ENCODE measurements at places on chromosomes 13 and 19.

DNA sequence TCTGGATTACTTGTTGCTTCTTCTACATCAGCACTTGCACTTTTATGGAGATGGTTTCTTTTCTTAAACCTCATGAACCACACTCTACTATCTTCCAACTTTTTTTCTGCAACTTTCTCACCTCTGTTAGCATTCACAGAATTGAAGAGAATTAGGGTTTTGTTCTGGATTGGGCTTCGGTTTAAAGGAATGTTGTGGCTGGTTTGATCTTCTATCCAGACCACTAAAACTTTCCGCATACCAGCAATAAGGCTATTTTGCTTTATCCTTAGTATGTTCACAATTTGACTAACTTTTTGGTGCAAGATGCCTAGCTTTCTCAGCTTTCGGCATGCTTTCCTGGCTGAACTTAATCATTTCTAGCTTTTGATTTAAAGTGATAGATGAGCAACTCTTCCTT is 666.7 kb upstream of the MIR17HG start:
- no peak for DNase-seq

GRCh38 chr19:48858984-48859710 is 9.3 kb downstream of the PLEKHA4 start:
- peak; percentile 72 for DNase-seq

DNA sequence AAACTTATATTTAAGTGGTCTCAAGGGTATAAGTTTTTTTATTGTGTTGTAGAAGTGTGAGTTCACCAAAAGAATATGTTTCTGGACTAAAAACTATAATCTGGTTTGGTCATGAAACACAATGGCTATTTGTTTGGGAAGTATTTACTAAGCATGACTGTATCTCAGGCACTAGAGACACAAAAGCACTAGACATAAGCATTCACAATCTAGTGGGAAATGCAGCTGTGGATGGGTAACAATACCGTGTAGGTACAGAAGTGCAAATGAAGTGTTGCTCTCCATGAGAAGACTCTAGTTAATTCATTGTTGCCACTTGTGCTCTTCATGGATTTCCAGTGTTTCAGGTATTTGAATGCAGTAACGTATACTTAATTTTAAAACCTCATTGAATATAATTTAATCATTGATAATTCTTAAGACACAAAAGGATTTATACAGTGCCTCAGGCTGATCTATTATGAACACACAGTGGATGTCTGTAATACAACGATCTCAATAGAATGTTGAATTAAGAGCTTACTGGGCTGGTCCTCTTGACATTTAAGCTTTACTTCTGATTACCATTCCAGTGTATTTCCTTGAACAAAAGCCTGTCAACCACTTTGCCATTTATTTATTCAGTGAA is 50.9 kb downstream of the TPT1 start:
- no peak for DNase-seq

GRCh38 chr13:45861322-45861721 is 9.8 kb upstream of the SIAH3 start:
- no peak for DNase-seq

DNA sequence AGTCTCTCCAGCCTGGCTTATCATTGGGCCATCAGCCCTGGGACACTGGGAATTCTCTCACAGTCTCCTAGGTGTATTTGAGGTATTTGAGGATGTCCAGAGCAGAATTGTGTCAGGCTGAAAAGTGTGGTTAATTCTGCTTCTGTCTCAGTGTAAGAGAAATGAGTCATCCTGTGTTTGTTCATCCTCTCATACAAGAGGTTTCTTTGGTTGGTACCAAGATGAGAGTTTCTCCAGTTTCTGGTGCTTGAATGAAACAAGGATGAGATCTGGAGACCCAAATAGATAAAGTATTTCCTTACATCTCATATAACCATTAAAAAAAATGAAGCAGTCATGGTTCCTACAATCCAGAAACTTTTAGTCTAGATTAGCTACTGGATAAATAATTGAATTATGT is 7.7 kb downstream of the ZNF253 start:
- DNase-seq: no peak

GRCh38 chr13:30435911-30436451 is 13.7 kb downstream of the UBE2L5 start:
- no peak for DNase-seq

GRCh38 chr19:29694669-29695627 is 20.1 kb downstream of the C19orf12 start:
- DNase-seq: peak; percentile 55

- DNase-seq: no peak
These were observed 29.0 kb downstream of the EXOSC8 start for GRCh38 chr13:37029617-37030016.

DNA sequence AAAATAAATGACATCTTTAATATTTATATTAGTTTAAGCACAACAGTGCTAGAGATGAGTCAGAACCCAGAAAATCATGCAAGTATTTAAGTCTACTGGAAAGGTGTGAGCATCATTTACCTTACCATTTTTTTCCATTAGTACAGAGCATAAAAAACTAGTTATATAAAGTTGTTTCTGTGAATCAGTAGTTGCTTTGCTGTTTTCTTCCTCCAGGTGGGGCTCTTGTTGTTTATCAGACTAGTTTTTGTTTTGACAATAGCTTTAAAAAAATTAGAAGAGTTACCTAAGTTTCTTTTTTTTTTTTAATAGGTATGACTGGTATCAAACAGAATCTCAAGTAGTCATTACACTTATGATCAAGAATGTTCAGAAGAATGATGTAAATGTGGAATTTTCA is 12.7 kb downstream of the SUGT1 start:
- no peak for DNase-seq

GRCh38 chr13:23770428-23770827 is 118.8 kb downstream of the MIPEP start:
- no peak for DNase-seq

DNA sequence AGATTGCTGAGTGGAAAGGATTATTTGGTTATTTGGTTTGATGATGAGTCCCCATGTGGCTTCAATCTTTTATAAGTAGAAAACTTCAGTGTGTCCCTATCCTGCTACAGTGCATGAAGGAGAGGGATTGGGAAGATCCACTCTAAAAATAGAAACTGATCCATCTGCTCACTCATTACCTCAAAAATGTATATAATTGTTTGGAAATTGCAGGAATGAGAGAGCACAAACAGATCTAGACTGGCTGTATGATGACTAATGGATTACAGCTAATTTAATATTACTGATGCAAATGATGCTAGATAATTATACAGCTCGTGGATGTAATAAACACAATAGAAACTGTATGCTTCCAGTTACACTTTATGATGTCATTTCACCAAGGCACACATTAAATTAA is 625.3 kb upstream of the PRR20A start:
- DNase-seq: no peak

GRCh38 chr13:39822437-39822836 is 167.0 kb downstream of the COG6 start:
- DNase-seq: no peak

DNA sequence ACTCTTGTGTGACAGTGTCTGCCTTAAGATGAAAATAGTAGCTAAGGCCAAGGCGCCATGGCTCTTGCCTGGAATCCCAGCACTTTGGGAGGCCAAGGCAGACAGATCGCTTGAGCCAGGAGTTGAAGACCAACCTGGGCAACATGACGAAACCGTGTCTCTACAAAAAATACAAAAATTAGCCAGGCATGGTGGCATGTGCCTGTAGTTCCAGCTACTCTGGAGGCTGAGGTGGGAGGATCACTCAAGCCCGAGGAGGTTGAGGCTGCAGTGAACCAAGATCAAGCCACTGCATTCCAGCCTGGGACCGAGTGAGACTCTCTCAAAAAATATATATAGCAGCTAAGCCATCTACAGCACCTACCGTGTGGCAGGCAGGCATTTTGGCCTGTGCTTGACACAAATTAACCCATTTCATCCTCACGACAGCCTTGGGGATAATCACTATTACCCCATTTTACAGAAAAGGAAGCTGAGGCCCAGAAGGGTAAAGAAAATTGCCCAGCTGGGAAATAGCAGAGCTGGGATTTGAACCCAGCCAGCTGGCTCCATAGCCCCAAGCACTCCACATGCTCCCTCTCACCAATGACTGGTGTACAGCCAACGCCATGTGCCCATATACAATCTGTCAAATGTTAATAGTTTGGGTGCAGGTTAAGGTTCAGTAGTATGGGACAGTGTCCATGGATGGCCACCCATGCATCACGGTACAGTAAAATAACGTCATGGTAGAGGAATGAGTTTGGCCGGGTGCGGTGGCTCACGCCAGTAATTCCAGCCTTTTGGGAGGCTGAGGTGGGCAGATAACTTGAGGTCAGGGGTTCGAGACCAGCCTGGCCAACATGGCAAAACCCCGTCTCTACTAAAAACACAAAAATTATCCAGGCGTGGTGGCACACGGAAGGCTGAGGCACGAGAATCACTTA is 3.1 kb downstream of the SLC1A5 start:
- DNase-seq: no peak

- no peak for DNase-seq
These were observed 34.5 kb downstream of the PLEKHJ1 start for GRCh38 chr19:2201473-2202148.

GRCh38 chr19:57263244-57263741 is 17.0 kb upstream of the ZNF460 start:
- DNase-seq: no peak

DNA sequence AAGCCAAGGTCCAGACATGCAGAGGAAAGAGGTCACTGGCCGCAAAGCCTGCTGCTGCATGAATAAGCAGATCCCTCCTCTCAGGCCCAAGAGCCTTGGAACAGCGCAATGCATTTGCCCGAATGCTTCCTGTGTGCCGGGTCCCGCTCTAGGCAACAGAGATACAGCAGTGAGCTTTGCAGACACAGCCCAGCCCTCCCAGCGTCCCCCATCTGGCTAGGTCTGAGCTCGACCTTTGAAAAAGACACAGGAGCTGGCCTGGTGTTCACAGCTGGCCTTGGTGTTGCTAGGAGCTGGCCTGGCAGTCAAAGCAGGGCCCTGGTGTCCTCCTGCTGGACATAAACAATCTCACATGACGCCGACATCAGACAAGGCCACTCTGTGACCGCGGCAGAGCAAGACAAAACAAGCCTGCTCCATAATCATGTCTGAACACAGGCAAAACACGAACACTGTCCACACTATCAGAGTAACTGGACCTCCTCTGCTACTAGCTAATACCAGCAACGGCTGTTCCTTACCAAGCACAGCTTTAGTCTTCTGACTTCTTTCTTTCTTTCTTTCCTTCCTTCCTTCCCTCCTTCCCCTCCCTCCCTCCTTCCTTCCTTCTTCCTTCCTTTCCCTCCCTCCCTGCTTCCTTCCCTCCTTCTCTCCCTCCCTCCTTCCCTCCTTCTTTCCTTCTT is 5.7 kb upstream of the PEX11G start:
- no peak for DNase-seq

GRCh38 chr13:39321574-39321973 is 281.4 kb downstream of the LHFPL6 start:
- DNase-seq: no peak

GRCh38 chr13:113591750-113592149 is 7.2 kb downstream of the TFDP1 start:
- DNase-seq: no peak

GRCh38 chr19:1568320-1569019 is at the start of gene MEX3D:
Gene MEX3D, minus strand, starts transcription at chr19:1568325. Its CDS starts 267 bp downstream, at chr19:1568058.
- DNase-seq: peak; percentile 50

DNA sequence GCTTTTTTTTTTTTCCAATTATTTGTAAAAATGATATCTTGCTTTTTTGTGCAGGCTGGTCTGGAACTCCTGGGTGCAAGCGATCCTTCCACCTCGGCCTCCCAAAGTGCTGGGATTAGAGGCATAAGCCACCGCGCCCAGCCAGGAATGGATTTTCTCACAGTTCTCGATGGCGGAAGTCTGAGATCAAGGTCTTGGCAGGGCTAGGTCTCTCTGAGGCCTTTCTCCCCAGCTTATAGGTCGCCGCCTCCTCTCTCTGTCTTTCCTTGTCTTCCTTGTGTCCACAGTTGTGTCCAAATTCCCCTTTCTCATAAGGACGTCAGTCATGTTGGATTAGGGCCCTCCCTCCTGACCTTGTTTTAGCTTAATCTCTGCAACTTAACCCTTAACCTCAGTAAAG is 200.5 kb downstream of the UQCRFS1 start:
- DNase-seq: no peak

GRCh38 chr13:39603424-39603947 is 493 bp upstream of the LHFPL6 start:
- DNase-seq: no peak

DNA sequence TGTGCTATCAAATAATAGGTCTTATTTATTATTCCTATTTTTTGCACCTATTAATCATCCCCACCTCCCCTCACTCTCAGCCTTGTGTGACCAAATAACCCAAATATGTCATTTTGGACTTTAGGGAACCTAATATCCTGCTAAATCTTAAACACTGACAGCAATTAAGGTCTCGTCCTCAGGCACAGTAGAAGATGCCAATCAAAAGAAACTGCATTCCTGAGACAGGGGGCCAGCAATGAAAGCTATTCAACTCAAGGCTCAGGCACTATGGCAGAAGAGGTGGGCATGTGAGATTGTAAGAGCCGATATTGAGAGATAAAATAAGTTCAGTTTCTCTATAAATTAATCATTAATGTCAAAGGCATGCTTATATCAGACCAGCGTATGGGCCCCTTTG is 1437.7 kb upstream of the PCDH9 start:
- DNase-seq: no peak

- DNase-seq: no peak
These were observed 22.9 kb upstream of the GPI start for GRCh38 chr19:34341935-34342680.

- DNase-seq: no peak
These were observed 276.5 kb downstream of the GPC6 start for GRCh38 chr13:93502987-93503615.

DNA sequence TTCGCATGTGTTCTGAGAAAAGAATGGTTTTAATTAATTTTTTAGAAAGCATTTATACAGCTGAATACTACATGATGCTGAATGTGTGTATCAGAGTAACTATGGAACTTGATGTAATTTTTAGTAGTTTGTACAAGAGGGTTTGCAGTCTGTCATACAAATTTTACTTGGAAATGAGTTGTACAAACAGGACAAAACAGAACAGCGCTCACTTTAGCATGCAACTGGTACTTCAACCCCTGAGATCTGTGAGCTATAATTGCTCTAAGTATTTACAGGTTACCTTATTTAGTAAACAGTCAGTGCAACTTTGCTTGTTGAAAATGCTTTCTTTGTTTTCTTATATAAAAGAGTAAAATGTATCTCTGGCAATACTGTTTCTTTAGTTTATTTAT is 706 bp downstream of the TNFRSF19 start:
- no peak for DNase-seq

DNA sequence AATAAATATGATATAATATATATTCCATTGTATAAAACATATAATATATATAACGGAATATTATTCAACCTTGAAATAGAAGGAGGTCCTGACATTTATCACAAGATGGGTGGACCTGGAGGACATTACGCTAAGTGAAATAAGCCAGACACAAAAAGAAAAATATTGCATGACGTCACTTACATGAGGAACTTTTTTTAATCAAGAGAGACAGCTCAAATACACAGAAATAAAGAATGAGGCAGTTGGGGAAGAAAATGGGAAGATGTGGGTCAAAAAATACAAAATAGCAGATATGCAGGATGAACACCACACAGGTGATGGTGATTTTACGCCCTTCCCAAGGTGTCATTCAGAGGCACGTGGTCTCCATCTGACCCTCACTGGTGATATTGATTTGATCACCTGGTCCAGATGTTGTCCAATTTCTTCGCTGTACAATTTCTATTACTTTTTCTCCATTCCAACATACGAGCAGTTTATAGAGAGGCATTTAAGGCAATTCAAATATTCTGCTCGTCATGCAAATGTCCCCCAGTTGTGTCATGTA is 513 bp upstream of the ZNF317 start:
- no peak for DNase-seq

Data from stimulated activated CD8-positive, alpha-beta memory T cell treated with anti-CD3 and anti-CD28 coated beads, Interleukin-15, amount 100 ng/mL, for 4 hours (primary cell).